ENCODE measurements at places on chromosomes 16 and 17. TPM values are rescaled to one million over a fixed set of nuclear protein-coding genes. Genes with fewer than 3 reads are reported as not detected.

The CDH15 gene
- total RNA-seq: not detected

The TBC1D3K gene
- total RNA-seq: not detected

The G6PC3 gene
- total RNA-seq: 76.2 TPM

The TPSD1 gene
- total RNA-seq: 5.0 TPM

The PPM1D gene
- total RNA-seq: 10.0 TPM

The DNAI2 gene
- total RNA-seq: not detected

The GOT2 gene
- 146 TPM for total RNA-seq

The PTGES3L gene
- total RNA-seq: 2.7 TPM

The RAPGEFL1 gene
- total RNA-seq: 138 TPM

The ALOX12 gene
- total RNA-seq: 1.9 TPM

The EZH1 gene
- total RNA-seq: 45.7 TPM

The ZG16 gene
- total RNA-seq: not detected

GRCh38 chr17:41544491-41544892 lies 16.4 kb upstream of the KRT19 start:
- DNase-seq: no peak

DNA sequence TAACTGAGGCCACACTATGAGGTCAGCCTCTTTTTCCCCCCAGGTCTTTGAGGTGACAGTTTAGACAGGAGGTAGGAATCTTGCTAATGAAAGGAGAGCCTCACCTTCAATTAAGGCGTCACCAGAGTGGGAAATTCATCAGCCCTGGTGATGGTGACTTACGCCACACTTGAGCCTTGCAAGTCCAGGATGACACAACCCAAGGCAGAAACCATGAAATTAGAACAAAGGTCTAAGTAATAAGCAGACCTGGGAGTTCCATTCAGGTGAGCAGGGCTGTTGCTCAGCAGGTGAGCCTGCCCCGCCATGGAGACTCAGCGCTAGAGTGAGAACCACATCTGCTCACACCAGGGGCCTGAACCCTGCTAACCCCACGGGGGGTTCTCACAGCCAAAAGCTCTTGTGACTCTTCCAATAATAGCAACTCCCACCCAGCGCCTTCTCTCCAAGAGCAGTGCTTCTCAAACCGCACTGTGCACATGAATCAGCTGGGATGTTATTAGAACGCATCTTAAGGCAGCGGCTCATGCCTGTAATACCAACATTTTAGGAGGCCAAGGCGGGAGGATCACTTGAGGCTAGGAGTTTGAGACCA lies 28.7 kb upstream of the KIFC3 start:
- DNase-seq: no peak

DNA sequence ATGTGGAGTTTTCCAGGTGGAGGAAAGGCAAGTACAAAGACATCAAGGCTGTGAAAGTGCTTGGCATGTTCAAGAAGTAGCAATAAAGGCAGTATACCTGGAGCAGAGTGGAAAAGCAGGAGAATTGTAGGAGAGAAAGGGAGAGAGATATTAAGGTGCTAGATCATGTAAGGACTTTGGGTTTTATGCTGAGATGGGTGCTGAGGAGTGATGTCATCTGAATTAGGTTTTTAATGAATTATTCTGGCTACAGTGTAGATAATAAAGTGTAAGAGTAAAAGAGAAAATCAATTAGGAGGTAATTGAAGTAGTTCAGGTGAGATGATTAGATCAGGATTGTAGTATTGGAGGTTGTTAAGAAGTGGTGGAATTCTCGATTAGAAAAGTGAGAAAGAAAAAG lies 34.0 kb downstream of the NFAT5 start:
- DNase-seq: no peak

DNA sequence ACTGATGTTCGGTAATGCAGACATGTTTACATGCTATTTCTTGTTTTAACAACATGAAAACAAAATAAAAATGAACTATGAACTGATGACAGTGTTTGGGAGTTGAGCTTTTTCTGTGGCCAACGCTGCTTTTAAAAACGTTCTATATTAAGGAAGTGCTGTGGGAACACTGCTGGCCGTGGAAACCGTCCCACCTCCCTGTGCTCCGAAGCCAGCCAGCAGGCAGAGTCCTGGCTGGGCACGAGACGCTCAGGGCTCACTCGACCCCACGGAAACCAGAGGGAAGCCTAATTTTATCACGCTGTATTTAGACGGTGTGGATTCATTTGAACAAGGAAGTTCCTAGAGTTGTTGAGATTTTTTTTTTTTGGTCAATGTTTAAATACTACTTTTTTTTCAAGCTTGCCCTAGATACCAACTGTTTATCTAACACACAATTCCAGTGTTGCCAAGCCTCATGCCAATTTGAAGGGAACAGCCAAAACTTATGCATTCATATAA lies 25.8 kb downstream of the ADCY9 start:
- DNase-seq: no peak

DNA sequence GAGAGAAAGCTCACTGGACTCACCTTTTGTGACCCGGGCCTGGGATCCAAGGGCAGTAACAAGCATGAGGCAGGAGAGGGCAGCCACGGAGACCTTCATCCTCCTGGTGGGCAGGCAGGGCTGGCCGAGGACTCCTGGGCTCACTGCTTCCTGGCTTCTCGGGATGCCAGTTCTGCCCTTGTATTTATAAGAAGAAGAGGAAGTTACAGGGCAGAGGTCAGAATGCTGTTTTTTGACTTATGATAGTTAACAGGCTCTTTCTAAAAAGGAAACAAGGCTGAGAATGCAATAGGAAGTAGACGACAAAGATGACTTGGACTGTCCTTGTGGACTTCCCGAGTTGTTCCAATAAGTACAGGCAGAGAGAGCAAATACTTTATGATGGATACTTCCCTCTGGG lies at the start of gene CCL23:
Gene CCL23, minus strand, starts transcription at position 174 of the 400 bp plus-strand sequence. Its CDS starts 75 bp downstream, at position 99.
- no peak for DNase-seq

DNA sequence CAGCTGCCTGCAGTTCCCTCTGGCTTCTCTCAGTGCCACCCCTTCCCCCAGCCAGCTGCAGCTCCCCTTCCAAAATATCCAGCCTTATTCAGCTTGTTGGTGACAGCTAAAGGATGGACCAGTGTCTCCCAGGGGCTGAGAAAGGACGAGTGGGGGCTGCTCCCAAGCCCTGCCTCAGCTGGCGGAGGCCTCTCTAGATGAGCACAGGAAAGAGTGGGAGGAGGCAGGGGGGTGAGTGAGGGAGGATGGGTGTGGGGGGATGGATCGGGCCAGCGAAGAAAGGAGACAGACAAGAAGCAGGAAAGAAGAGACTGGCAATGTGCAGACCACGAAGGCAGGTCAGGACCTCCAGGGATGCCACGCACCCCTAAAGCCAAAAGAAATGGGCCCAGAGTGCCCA lies 17.5 kb downstream of the PIPOX start:
- DNase-seq: no peak

DNA sequence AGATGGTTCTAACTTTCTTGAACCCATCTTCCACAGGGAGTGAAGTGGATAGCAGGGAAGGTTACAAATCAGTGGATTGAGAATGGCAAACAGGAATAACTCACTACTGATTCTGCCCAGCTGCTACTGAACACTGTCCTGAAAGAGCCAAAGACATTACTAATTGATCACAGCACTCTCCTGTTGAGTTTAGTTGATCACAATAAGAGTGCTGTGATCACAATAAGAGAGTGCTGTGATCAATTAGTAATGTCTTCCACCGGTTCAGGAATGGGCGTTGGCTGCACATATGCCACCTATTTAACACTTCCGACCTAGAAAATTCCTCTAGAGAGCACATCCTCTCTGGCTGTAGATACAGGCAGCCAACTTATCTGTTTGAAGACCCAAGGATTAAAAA lies 11.4 kb downstream of the CFAP97D1 start:
- no peak for DNase-seq

DNA sequence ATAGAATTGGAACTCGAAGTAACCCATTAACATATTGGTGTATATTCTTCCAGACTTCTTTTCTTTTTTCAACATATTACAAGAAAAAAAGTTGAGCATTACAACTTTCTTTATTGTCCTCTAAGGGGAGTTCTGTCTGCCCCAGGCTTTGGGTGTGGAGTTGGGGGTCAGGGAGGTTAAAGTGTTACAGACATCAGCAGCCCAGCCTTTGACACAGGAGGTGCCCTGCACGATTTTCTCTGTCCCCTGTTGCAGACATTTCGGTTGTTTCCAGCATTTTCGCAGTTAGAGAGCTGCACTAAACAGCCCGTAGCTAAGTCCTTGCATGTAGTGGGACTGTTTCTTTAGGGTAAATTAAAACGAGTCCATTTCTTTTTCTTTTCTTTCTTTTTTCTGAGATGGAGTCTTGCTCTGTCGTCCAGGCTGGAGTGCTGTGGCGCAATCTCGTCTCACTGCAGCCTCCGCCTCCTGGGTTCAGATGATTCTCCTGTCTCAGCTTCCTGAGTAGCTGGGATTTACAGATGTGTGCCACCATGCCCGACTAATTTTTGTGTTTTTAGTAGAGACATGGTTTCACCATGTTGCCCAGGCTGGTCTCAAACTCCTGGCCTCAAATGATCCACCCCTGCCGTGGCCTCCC lies 13.4 kb upstream of the ADCY7 start:
- DNase-seq: peak; percentile 36

DNA sequence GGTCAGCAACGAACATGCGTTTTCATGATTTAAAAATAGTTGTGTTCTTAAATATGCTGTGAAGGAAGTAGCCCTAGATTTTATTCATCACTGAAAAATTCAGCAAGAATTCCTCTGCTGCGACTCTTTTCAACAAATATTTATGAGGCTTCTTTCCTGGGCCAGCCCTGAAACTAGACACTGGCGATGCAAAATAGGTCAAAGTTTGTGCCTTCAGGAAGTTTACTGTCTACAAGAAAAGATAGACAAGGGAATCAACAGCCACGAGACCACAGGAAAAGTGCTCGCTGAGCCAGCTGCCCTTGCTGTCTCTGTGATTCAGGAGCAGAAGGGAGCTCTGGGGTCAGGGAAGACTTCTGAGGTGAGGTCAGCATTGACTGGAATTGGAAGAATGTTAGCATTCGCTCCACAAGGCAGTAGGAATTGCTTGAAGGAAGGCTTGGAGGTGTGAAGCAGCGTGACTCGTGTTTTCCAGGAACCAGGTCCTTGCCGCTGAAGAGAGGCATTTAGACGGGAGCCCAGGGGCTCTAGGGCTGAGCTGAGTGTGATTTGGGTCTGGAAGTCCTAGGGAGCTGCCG lies 1.9 kb upstream of the RPL26 start:
- no peak for DNase-seq

- DNase-seq: peak; percentile 41
These were observed 87.8 kb upstream of the CDH5 start for GRCh38 chr16:66278604-66279262.

DNA sequence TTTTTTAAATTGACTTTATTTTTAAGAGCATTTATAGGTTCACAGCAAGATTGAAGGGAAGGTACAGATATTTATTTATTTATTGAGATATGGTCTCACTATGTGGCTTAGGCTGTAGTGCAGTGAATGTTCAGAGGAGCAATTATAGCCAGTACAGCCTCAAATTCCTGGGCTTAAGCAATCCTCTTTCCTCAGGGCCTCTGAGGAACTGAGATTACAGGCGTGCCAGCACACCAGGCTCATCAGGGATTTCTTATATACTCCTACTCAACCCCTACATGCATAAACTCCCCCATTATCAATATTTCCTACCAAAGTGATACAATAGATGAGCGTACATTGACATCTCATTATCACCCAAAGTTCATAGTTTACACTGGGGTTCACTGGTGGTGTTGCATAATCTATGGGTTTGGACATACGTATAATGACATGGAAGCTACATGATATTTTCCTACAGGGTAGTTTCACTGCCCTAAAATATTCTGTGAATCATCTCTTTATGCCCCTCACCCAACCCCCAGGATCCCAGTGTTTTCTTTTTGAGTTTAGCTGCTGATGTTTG lies 33.5 kb downstream of the HS3ST3B1 start:
- no peak for DNase-seq

- no peak for DNase-seq
These were observed 224.3 kb upstream of the EEF2KMT start for GRCh38 chr16:5321930-5322329.

GRCh38 chr16:55809851-55810250 lies 23.0 kb downstream of the CES1 start:
- peak; percentile 26 for DNase-seq

DNA sequence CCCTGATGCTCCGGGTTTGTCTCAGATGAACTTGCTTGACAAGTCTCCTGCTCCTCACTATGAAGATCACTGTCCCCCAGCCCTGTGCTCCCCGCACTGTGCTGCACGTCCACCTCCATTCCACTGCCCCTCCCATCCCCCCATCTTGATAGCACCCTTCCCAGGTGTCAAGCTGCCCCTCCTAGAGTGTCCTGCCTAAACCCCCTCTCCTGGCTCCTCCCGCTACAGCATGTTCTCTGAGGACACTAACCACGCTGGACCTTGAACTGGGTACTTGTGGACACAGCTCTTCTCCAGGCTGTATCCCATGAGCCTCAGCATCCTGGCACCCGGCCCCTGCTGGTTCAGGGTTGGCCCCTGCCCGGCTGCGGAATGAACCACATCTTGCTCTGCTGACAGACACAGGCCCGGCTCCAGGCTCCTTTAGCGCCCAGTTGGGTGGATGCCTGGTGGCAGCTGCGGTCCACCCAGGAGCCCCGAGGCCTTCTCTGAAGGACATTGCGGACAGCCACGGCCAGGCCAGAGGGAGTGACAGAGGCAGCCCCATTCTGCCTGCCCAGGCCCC lies 18.5 kb downstream of the DEXI start:
- peak; percentile 70 for DNase-seq

- DNase-seq: no peak
These were observed at the start of gene OR1F1 for GRCh38 chr16:3187798-3188674. TSS of gene OR1F1 (plus strand) at chr16:3188204.

- DNase-seq: no peak
These were observed 24.4 kb downstream of the SCNN1G start for GRCh38 chr16:23206986-23207385.

GRCh38 chr16:81436386-81436785 lies 8.2 kb upstream of the CMIP start:
- DNase-seq: no peak

- no peak for DNase-seq
These were observed 701 bp upstream of the MRC2 start for GRCh38 chr17:62626719-62627218.

DNA sequence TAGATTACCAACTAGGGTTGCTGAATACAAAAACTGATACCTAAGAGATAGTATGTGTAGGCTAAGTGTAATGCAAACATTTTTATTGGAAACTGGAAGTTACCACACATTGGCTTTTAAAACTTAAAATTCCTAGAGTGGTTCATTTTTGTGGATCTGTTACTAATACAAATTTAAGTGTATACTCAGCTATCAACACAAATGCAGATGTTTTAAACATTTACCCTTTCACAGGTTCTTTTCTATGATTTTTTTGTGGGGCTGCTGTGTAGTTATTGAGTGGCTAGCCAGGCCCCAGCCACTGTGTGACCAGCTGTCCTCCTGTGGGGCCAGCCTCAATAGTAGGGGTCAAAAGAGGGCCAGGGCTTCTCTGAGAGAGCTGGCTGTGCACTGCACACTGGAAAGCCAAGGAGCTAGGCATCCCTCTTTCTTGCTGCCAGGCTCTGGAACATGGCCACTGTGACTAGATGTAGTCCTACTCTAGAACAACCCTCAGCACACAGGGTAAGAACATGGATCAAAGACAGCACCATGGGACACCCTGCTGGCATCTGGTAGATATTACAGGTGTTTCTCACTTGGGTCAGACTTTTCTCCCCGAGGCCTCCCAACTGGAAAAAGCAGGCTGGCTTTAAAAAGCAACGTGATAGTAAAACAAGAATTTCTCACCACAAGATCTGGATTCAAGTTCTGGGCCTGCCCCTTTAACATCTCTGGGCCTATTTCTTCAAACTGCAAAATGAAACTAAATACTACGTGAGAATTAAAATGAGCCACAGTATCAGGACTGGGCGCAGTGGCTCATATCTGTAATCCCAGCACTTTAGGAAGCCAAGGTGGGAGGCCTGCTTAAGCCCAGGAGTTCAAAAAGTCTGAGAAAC lies 7.3 kb upstream of the VEZF1 start:
- peak; percentile 70 for DNase-seq

GRCh38 chr16:19348578-19349315 lies 63.2 kb downstream of the CLEC19A start:
- DNase-seq: no peak
